Stimulated activated CD4-positive, alpha-beta T cell treated with anti-CD3 and anti-CD28 coated beads, TNF-alpha, amount 100 ng/mL, for 1 hour (primary cell): ENCODE measurements at places on chromosomes 5 and 9.

DNA sequence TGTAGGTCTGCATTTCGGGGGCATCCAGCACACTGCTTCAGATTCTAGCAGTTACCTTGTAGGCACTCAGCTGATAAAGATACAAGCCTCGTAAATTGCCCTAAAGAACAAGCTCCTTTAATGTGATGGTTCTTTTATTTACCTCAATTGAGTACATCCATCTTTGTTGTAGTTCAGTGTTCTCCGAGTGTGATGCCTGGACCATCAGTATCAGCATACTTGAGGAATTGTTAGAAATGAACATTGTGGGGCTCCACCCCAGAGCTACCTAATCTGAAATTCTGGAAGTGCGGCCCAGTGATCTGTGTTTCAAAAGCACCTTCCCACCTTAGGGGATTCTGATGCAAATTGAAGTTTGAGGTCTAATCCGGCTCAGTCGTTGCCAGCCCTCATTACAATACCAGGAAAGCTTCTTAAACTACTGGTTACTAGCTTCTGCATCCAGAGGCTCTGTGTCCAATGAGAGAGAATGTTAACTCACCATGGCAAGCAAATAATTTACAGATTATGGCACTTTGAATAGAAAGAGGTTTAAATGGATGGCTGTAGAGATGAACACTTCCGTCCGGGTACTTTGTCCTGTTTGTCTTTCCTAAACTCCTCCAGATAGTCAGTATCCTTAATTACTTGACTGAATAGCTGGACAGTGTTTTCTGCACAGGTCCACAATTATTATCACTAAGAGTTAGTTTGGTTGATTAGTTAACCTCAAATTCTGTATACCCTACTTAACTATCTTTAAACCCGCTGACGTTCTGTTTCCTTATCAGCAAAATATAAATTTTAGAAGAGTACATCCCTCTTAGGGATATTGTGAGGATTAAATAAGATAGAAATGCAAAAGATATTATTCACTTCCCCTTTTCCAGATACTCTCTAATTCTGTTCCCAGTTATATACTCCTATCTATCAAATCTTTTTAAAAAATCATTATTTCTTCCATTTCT lies 47.9 kb downstream of the RAI14 start:
- no peak for DNase-seq

DNA sequence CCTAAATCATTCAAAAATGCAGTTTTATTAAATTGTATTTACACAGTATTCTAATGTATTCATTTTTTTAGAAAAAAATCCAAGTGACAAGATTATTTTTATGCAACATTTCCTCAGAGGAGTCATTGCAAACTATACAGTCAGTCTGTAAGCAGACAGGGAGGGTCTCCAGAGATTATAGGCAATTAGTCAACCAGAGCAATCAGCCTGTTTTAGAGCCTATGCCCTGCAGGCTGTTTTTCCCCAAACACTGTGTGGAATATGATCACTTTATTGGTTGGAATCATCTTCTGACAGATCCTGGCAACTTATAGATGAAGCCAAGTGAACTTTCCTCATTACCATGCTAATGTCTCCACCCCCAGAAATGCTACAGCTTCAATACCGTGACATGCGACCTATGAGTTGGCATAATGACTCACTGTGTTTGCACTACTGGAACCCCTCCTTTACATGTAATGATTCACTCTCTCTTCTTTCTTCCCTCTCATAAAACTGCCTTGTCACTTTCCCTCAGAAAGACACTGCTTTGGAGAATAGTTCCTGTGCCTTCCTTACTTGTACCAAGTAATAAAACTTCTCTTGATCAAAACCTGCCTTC lies 577.7 kb upstream of the FTMT start:
- DNase-seq = no peak

GRCh38 chr9:73146111-73146815 lies 5.4 kb upstream of the ANXA1 start:
- DNase-seq = no peak

DNA sequence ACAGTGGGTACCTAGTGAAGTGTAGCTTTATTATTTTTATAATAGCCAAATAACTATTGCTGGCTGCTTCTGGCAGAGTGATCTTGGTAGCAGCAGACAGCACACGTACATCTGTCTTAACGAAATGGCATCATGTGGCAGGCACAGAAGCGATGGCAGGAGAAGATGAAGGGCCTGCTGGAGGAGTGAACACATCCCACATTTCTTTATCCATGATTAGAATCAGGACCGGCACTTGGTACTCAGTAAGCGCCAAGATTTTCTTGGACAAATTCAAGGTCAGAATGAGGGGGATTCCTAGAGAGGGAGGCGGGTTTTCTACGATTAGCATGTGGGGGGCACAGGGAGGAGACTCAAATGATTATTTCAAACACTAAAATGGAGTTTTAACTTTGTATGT lies 23.0 kb upstream of the ZNF366 start:
- no peak for DNase-seq

DNA sequence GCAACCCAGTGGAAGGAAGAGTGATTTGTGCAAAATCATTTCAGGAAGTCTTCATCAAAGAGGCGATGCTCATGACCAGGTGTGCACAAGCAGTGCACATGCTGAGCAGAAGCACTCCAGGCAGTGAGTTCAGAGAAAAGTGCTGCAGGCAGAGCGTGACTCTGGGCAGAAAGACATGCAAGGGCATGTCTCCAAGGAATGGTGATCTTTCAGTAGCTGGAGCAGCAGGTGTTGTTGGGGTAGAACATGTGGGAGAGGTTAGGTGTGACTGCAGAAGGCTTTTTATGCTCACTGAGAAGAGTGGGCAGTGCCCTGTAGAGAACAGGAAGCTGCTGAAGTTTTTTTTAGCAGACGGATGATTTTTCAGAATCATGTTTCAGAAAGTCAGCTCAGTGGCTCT lies 545.4 kb upstream of the TLE4 start:
- no peak for DNase-seq

DNA sequence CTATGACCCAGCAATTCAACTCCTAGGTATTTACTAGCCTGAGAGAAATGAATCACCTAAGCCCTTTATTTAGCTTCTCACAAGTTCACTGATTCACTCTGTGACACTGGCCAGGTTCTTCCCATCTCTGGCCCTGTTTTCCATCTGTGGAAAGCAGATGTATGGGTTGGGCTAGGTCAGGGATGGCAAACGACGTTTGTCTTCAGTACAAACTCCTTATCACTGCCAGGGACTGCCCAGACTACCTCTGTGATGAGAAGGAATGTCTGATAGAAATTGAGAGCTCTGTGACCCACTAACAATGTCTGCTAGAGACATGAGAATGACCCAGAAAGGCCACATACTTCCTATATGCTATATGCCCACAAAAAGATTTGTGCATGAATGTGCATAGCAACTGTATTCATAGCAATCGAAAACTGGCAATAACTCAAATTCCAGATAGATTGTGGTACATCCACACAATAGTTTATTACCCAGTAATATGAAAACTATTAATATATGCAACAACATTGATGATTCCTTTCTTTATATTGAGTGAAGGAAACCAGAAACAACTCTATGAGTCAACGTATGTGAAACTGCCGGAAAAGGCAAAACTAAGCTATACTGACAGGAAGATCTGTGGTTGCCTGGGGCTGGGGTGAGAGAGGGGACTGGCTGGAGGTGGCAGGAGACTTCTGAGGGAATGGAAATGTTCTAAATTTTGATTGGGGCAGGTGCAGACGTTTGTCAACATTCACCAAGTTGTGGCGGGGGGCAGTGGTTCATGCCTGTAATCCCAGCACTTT lies 32.0 kb upstream of the ADAM19 start:
- no peak for DNase-seq

- no peak for DNase-seq
Measured at GRCh38 chr5:172788771-172789686, 18.0 kb upstream of the DUSP1 start.

DNA sequence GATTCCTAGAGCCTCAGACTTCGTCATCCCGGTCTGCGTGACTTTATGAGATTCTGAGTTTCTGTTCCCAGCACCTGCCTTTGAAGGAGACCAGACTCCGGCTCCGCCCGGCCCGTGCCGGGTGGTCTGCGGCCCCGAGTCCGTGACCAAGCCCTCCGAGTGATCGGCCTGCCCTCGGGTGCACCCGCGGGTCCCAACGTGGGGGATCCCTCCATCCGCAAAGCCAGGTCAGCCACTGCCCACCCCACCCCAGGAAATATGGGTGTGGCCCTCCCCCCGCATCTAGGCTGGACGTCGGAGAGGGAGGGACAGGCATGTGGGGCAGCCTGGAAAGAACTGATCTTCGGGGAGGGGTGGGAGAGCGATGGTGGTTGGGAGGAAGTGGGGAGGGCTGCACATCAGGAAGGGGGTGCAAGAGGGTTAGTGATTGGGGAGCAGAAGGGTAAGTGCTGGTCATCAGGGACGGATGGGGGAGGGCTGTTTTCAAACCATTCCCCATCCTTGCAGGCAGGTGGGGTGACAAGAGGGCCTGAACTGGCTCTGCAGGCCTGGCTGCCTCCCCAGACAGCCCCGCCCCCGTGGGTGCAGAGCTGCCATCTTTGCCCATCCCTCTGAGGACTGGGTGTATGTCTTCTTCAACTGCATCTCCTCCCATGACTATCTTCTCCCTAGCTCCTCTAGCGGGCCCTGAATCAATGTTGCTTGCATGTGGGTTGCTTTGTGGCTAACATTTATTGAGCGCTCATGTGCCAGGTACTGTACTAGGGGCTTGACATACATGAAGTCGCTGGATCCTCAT lies 747 bp downstream of the LRSAM1 start:
- DNase-seq = no peak

DNA sequence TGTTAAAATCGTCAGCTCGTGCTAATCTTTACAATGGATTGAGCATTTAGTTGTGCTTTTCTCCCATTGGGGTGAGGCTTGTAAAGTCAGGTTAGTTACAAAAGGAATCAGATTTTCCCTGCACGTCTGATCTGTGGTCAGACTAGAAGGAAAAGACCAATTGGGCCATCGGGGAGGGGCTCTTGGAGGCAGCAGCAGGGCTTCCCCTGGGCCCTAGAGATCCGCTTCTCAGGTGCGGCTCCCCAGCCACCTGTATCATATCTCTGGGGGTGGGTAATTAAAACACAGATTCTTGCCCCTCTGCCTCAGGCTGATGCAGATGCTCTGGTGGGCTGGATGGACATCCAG lies 200.3 kb downstream of the HSPA4 start:
- DNase-seq = no peak

DNA sequence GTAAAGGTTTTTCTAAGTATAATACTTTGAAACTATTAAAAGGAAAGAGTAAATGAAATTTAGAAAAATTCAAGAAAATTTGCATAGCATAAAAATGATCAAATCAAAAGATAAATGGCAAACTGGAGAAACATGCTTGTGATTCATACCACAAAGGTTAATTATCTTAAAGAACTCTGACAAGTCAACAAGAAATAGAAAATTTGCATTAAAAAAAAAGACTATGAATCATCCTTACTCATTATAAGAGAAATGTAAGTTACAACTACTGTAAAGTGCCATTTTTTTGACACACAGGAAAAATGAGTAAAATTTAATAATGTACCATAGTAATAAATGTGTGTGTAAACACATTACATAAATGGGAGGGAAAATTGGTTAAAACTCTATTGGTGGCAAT lies 624.4 kb upstream of the C9orf72 start:
- no peak for DNase-seq

- DNase-seq = no peak
Measured at GRCh38 chr9:7970681-7971330, 171.2 kb upstream of the DMAC1 start.

DNA sequence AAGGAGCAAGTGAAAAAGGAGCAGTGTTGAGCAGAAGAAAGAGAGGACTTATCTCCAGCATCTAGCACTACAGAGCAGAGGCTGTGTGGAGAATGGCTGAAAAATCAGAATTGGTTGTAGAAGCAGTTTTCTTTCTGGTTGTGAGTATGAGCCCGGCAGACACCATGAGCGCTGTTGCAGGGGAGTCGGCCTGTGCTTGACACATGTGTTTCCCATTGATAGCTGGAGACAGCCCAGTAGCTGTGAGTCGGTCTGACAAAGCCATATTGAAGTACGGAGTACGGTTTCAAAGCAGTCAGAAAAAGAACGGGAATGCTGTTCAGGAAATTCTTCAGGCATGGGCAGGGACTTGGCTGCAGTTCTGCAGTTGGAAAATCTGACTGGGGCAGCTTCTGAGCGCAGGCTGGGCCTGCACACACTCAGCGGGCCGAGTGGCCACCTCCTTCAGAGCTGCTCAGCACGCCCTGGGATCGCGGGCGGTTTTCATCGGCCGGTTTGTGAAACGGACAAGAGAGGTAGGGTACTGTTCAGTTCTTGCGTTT lies at the start of gene SGCD:
TSS of gene SGCD (plus strand) at position 447 of the 542 bp plus-strand sequence.
- no peak for DNase-seq

DNA sequence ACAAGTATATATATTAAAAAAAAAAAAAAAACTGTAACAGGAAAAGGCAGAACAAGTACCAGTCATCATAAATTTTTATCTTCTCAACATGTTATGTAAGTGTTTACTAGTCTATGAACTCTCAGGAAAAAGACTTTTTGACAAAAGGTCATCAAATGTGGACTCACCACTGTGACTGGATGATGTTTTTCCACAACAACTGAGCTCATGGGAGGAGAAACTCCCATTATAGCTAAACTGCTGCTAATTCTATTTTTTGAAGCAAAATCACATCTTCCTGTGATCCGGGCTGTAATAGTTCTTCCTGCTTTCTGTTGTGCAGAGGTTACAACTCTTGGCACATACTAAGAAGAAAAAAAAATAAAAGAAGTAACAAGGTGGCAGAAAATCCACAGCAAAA lies 39.6 kb downstream of the POC5 start:
- DNase-seq = no peak

GRCh38 chr9:100639854-100640253 lies 62.0 kb downstream of the CAVIN4 start:
- no peak for DNase-seq

GRCh38 chr9:2116073-2116472 lies 100.9 kb downstream of the SMARCA2 start:
- DNase-seq = no peak

DNA sequence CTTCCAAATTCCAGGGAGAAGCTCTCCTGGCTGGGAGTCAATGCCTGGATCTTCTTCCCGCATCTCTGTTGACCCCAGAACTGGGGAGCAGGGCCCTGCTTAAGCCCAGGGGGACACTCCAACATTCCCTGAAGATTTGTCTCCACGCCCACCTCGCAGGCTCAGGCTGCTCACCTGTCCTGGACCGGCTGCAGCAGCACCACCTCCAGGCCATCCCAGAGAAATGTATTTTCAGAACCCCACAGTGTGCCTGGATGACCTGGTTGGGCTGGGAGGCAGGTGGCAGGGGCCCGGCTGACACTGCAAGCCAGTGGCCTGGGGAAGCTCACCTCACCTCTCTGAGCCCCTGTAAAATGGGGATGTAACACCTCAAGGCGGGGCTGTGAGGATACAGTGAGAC lies 27.1 kb upstream of the ZBTB43 start:
- DNase-seq = no peak

DNA sequence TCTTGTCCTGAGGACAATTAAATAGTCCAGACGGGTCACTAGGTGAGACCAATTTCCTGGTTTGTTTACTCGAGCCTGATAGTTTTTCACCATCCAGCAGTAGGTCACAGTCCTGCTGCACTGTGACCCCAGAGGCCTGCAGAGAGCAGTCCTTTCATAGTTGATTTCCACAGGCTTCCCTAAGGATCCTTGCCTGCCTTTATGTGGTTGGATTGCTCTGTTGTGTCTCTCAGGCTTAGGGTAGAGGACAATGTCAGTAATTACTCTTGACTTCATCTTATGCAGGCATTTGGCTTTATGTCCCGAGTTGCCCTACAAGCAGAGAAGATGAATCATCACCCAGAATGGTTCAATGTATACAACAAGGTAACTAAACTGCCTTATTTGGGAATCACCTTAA lies 9.0 kb upstream of the CATSPER3 start:
- DNase-seq = no peak

- no peak for DNase-seq
Measured at GRCh38 chr9:130380920-130381469, 63.8 kb upstream of the ASS1 start.

- DNase-seq = no peak
Measured at GRCh38 chr5:81305785-81306184, 4.4 kb downstream of the ZCCHC9 start.
